Left lung (tissue), 14 donors: ENCODE measurements at places on chromosomes 6 and 20.

DNA sequence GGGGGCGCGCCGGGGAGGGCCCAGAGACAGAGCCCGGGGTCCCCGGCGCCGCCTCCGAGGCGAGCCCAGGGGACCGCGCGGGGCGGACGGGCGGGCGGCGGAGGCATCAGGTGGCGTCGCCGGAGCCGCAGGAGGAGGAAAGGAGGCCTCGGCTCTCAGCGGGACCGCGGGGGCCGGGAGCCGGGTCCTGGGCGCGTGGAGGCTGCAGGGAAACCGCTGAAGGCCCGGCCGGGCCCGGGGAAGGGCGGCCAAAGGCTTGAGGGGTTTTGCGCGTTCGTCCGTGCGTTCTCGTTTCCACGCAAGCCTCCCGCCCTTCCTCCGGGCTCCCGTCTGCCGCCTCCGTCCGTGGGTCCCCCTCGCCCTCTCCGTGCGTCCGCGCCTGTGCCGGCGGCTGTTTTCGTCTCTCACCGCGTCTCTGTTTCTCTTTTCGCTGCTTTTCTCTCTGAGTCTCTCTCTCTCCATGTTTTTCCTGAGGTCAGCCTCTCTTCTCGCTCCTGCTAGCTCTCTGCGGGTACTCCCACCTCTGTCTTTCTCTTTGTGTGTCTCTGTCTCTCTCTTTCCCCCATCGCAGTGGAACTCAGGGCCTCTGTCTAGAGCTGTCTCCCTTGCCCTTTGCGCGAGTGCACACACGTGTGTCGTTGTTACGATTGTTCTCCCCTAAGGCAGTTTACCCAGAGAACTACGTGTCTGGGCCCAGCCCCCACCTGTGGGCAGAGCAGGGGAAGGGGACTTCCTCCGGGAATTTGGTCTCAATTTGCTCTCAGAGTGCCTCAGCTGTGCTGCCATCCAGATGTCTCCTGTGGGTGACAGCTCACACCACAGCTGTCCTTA, 2.1 kb downstream of the IRF4 start:
- DNase-seq = no peak

- no peak for DNase-seq
Observed at GRCh38 chr20:43716123-43716522, 10.7 kb downstream of the GTSF1L start.

GRCh38 chr20:17014217-17014616, 212.6 kb upstream of the PCSK2 start:
- no peak for DNase-seq

DNA sequence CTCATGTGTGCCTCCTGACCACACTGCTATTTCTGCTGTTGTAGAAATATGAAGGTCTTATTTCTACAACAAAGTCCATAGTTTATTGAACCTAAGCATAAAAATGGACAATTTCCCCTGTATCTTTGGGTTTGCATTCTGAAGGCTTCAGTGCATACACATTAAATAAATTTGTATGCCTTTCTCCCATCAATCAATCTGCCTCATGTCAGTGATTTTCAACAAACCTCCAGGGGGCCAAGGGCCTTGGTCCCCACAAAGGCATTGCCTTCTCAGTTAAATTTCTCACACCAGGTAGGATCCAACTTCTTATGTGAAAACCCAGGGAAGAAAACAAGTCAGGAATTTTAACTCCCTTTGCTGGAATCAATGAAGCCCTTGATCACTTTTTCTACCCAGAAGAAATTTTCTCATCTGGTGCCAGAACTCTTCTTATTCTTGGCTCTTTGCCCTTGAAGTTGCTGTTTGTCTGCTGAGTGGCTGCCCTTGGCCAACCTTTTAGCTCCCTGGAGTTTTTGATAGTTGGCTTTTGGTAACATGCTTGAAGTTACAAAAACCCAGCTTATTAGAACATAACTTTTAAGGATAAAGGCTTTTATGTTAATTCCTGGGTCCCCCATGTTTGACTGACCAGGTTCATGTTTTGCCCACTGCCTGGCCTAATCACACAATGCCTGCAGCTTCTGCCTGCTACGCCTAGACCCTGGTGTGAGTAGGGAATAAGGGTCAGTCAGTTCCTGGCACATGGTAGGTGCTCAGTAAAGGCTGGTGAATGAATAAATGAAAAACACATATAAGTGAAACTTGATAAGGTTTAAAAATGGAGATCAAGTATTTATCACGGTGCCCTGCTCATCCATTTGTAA, 37.0 kb downstream of the SHLD1 start:
- no peak for DNase-seq

- no peak for DNase-seq
Observed at GRCh38 chr6:14149739-14150130, 32.2 kb downstream of the CD83 start.

DNA sequence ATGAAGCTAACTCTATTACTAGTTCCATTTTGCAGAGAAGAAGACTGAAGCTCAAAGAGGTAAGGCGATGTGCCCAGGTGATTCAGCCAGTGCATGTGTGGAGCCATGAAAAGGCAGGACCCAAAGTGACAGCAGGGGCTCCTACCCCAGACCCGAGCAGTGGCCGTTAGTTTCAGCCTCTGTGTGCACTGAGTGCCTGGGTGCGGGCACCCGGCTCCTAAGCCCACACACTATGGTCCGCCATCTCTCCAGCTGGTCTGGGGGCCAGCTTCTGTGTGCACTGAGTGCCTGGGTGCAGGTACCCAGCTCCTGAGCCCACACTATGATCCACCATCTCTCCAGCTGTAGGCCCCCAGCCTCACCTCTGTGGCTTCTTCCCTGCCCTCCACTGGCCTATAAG, 123.5 kb upstream of the CST7 start:
- no peak for DNase-seq

DNA sequence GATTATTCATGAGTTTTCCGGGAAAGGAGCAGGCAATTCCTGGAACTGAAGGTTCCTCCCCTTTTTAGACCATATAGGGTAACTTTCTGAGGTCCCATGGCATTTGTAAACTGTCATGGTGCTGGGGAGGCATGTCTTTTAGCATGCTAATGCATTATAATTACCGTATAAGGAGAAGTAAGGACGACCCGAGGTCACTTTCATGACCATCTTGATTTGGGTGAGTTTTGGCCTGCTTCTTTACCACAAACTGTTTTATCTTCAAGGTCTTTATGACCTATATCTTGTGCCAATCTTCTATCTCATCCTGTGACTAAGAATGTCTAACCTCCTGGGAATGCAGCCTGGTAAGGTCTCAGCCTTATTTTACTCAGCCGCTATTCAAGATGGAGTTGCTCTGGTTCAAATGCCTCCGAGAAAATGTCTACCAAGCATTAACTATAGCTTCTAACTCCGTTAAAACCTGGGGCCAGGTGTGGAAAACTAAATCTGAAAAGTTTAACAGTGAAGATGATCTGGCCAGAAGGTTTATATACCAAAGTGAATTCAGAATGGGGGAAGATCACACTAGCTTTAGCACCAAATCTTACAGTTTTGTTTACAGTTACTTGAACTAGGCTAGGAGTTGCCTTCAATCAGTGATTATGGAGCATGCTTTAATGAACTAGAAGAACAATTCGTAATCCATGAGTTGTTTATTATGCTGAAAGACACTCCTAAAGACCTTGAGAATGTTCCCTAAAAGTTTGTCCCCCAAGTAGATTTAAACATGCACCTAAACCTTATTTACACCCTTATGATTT, 80.0 kb upstream of the TOP1 start:
- no peak for DNase-seq

DNA sequence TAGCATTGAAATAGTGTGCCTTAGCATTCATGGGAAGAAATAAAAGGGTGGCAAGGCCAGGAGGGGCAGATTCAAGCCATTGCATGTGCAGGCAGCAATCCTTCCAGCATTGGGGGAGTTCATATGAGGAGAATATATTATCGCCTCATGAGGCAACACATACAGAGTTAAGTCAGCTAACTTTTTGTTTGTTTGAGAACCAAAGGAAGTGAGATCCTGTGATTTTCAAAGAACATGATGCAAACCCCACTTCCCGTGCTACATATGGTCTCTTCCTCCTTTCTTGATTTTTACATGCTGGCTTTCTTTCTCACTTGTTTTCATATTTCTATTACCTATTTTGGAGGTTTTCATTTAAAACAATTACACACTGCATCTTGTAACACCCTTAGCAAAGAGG, 579.7 kb upstream of the ARID1B start:
- DNase-seq = no peak

DNA sequence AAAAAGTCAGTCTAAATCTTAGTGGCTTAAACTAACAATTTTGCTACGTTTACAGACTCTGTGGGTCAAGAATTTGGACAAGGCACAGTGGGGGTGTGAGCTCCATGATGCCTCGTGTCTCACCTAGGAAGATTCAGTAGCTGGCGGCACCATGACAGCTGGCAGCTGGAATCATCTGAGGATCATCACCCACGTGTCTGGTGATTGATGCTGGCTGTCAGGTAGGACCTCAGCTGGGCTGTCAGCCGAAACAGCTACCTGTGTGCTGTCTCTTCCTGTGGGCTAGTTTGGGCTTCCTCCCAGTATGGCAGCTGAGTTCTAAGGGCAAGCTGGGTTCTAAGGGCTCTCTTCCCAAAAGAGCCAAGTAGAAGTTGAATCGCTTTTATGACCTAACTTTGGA, 26.4 kb upstream of the DLGAP4 start:
- no peak for DNase-seq

DNA sequence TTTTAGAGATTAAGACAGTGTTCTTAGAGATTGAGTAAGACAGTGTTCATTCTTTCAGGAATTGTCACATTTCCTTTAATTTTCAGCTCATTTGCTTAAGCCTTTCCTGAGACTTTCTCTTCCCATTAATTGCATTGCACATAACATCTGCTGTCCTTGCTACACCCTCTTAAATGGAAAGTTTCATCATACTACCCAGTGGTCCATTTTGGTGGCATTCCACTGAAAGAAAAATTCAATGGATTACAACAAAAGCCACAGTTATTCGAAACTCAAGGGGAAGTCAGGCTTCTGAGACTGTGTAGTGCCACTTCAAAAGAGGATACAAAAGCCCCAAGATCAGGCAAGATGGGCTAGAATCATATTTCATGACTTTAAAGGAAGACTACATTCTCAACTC, 64.0 kb downstream of the RSPO3 start:
- DNase-seq = no peak

DNA sequence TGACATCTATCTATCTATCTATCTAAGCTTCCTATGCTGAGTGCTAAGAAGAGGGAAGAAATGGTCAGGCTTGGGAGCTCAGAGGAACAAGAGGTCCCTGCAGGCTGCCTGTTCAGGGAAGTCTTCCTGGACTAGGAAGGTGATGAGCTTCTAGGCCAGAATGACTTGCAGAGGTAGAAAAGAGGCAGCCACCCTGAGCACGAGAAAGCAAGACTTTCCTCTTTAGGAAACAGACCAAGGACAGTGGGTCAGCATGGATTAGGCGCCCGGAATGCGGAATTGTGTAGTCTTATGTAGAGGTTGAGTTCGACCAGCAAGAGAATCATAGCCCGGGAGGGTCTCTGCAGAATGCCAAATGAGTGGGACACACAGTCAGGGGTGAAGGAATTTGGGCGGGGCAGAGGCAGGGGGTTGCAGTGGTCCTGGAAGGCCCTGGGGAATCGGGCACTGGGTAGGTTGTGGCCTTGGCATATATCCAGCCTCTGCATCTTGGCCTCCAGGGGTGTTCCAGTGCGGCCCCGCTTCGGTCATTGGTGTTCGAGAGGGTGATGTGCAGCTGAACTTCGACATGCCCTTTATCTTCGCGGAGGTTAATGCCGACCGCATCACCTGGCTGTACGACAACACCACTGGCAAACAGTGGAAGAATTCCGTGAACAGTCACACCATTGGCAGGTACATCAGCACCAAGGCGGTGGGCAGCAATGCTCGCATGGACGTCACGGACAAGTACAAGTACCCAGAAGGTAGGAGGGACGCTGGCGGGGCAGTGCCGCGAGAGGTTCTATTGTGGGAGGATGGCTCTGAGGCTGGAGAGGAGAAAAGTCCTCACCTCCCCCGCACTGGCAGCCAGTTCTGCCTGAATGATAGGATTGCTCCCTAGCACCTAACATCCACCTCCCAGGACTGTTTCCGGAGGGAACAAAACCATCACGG, 32.1 kb downstream of the TGM3 start:
- DNase-seq = no peak
